CD8-positive, alpha-beta T cell (primary cell): ENCODE measurements at places on chromosomes 2 and 18. TPM values are rescaled to one million over a fixed set of nuclear protein-coding genes. Genes with fewer than 3 reads are reported as not detected.

GRCh38 chr18:4267641-4268040, 187.5 kb downstream of the DLGAP1 start:
- no peak for DNase-seq

DNA sequence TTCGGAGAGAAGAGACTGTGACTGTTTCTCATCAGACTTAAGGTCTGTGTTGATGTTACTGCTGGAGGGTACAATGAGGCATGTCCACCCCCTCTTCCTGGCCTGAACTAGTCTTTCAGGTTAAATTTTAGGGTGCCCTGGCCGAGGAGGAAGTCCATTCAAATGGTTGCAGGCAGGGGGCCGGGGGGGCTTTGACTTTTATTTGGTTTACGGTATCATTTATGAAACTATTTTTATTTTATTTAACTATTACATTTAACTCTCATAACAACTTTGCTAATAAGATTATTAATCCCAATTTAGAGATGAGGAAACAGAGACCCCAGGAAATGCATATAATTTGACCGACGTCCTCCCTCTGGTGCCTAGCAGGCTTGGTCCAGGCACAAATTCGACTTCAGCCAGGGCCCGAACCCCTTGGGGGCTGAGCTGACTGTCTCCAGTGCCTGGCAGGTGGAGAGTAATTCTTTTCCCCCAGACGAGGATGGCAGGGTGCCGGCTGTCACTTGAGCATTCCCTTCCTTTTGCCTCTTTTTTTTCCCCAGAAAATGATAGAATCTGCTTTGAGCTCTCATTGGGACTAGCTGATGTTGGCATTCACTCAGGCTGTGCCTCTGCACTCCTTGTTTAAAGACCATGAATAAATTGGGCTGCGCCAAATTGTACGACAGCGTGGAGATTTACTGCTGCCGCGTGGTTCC, 255.3 kb upstream of the SALL3 start:
- DNase-seq: no peak

DNA sequence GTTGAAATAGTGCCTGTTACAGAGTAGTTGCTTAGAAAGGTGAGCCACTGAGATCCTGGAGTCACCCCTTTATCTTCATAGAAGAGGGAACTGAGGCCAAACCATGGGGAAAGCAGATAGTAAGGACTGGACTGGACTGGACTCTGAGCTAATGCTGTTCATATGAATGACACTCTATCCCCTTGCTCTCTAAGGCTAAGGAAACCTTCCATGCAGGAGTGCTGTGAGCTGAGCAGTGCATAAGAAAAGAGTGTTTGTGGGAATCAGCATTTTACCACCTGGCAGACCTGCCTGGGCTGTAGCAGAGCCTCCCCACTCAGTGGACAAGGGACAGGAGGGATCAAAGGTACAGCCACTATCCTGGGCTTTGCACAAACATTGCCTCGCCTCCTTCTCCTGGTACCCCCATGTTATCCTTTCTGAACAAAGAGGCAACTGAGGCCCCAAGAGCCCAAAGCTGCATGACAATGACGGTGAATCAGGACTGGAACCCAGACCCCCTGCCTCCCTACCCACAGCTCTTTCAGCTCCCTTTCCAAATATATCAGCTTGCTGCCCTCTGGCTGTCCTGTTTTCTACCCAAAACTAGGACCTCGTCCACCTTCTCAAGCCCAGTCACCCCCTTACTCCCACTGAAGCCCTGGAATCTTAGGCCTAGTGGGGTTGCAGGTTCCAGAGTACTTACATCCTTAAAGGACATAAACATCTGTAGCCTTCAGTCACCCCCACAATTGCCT, 227.9 kb downstream of the ZBTB7C start:
- no peak for DNase-seq

GRCh38 chr18:10563886-10564285, 38.1 kb downstream of the NAPG start:
- DNase-seq: no peak

DNA sequence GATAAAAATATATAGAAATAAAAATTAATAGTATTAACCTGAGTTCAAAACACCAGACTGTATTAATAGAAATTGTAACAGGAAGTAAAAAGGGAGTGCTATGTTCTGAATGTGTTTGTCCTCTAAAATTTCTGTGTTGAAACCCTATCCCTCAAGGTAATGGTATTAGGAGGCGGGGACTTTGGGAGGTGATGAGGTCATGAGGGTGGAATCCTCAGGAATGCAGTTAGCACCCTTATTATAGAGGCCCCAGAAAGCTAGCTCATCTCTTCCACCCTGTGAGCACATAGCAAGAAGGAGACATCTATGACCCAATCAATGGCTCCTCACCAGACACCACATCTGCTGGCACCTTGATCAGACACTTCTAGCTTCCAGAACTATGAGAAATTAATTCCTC, 124.5 kb downstream of the CMPK2 start:
- DNase-seq: no peak

DNA sequence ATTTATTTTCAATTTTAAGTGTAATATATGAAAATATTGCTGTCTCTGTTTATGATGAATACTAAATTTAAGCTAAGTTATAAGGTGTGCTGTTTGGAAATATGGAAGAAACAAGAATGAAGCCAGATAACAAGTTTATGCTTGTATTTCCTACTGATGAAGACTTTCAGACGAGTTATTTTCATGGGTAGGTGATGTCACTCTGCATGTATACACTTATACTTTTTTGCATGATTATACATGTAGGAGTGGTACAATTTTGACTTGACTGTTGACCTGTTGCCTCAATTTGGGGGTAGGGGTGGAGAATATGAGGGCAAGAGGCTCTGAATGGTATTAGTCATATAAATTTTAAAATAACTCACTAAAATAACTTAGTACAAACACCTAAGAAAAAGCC, 133.7 kb downstream of the HAUS1 start:
- DNase-seq: no peak

DNA sequence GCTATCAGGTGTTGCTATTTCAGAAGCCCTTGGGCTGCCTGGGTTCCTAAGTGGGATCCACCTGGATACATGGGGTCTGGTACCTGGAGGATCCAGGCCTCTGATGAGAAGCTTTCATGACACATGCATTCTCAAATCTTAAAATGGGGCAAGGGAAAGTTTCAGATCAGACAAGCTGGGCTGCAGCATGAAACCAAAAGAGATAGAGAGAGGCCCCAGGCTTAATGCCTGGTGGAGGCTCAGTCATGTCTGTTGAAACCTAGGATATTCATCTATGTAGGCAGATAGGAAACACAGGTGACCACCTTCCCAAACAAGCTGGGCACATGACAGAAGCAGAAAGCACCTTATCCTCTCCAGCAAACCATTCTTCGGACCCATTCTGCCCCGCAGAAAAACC, 18.8 kb upstream of the PLB1 start:
- DNase-seq: no peak

DNA sequence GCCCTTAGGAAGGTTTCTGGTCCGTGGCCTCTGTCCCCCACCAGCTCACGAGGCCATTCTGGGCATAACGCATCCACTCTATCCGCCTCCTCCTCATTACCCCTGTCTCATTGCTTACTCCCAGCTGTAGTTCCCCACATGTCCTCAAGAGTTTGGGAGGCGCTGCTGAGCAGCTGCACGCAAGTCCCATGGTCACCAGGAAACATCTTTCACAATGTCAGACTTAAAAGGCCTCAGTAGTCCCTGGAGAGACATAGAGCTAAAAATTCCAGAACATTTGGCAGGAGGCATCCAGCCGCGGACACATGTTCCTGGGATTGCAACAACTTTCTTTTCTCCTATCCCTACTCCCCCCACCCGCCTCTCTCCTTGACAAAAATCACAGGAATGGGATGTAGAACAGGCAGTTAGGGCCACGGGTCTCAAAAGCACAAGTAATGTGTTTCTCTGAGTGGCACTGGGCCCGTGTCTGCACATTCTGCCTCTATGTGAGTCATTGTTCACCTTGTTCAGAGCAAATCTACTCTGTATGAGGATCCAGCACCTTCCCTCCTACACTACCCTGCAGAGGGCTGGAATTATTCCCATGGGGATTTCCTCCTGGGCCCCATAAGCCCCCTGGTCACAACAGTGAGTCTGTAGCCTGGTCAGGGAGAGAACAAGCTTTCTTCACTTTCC, 8.1 kb downstream of the LBH start:
- DNase-seq: peak; percentile 82

DNA sequence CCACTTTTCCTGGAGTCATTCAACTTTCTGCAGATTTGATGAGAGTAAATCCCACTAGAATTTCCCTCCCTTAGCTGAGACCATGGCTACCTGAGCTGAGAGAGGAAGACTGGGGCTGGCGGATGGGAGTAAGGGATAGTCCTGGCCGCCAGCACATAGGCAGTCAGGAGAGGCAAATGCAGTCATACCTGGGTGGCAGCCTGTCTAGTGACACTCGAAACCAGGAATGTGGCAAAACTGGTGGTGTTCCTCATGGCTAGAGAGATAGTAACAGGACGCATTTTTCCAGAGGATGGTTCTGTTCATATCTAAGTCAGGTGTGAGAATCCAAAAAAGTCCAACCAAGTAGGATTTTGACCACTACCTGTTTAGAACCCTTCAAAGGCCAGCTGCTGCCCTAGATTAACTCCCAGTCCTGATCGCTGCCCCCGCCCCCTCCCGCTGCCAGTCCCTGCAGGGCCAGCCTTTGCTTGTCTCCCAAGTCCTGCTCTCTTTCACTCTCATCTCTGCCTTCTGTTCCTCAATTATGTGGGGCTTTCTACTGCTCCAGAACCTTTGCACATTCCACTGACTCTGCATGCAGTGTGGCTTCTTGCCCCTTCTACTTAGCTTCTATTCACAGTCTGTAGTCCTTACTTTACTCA, 17.4 kb upstream of the SCG2 start:
- no peak for DNase-seq

CD302 gene
- 0.64 TPM for total RNA-seq

SERPINB7 gene
- not detected for total RNA-seq

SIX3 gene
- not detected for total RNA-seq

SERPINB10 gene
- total RNA-seq: not detected

SNED1 gene
- 38.4 TPM for total RNA-seq

TANC1 gene
- 0.19 TPM for total RNA-seq
